ENCODE measurements at places on chromosomes 6 and 20.

DNA sequence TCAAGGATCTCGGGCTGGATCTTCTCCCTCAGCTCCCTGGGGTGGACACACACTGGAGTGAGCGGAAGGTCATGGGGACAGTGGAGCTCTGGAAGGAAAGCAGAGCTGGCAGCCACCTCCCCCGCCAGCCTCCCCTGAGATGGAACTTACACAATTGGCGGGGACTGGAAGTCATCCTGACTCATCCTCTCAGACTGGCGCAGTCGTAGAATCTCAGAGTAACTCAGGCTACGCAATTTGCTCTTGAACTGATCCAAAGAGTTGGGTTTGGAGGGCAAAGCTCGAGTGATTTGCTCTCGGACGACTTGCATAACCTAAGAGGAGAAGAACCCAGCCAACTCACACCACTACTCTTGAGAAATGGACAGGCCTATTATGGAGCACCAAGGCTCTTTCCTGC lies 34.8 kb downstream of the ELMO2 start:
- no peak for DNase-seq

DNA sequence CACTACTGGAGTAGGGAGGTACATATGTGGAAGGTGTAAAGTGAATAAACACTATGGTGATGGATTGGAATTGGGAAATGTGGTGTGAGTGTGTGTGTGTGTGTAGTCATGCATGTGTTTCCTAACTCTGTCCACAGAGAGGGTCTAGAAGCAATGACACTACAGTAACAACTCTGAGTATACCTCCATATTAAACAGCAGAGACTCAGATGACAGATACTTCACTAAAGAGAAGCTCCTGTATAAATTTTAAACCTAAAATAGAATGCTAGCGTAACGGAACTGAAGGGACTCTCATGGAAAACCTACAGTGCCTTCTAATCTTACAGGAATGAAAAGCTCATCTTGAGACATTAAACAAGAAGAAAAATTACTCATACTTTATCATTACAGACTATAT lies 150.5 kb downstream of the SLC16A10 start:
- DNase-seq = no peak

GRCh38 chr20:3403741-3404140 lies 3.7 kb downstream of the DNAAF9 start:
- DNase-seq = no peak

DNA sequence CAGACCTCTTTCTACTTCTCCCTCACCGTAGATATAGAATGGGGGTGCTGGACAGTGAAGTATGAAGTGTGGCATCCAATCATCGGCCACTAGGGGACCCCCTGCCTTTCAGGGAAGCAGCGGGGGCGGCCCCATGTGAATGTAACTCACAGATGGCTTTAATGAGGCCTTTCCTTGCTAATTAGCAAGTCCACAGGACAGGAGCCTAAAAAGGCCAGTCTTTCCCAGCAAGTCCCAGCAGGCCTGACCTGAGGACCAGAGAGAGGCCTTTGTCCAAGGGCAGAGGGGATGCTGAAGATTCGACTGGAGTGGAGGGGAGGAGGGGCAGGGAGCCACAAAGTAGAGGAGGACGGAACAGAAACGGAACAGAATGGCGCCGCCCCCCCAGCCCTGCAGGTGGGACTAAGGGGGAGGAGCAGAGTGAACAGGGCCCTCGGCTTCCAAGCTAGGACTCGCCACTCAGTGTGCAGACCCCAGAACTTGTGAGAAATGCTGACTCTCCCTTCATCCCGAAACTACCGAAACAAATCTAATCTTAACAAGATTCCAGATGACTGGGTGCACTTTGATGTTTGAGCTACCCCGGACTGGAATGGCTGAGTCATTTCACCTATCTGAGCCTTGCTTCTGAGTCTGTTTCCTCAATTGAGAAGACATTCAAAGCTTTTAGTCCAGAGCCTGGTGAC lies 5.8 kb downstream of the C6orf132 start:
- DNase-seq = peak; percentile 67

GRCh38 chr6:45608252-45608913 lies 230.6 kb upstream of the SUPT3H start:
- DNase-seq = peak; percentile 59

- no peak for DNase-seq
Measured at GRCh38 chr6:161761966-161762365, 488.1 kb upstream of the AGPAT4 start.

DNA sequence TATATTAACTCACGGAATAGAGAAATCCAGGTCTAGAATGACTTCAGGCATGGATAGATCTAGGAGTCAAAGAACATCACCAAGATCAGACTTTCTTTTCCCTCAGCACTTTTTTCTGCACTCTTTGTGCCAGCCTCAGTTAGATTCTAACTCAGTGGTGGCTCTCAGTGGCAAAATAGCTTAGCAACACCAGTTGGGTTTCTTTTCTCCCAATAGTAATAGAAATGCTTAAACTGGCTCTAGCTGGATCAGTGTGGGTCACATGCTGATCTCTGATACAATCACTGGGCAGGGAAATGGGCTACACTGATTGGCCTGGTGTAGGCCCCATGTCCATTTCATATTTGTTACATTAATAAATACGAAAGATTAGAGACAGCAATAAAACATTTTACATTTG lies 44.2 kb upstream of the ARFGEF2 start:
- DNase-seq = no peak
